ENCODE measurements at places on chromosomes 1 and 21.
A peak's percentile ranks its signal among the peaks of the same experiment; 100 is the strongest.

GRCh38 chr1:84379138-84379916 lies 19.0 kb upstream of the DNASE2B start:
- no peak for DNase-seq

DNA sequence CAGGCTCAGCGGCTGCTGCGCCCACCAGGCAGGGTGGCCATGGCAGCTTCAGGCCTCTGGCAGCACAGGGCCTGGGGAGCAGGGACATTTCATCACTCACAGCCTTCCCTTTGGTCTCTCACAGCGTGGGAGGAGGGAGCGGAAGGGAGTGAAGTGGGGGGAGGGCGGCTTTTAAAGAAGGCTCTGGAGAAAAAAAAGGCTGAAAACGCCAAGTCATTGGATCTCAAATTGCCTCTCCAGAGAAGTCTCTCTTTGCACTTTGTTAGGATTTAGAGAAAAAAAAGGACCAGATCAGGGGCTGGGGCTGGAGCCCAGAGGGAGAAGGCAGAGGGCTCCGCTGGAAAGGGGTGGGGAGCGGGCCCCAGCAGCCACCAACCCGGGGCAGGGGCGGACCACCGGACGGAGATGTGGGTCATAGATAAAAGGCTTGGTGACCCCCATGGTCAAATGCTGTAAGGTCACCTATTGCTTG lies 209.9 kb downstream of the GRIK3 start:
- DNase-seq = peak; percentile 0

DNA sequence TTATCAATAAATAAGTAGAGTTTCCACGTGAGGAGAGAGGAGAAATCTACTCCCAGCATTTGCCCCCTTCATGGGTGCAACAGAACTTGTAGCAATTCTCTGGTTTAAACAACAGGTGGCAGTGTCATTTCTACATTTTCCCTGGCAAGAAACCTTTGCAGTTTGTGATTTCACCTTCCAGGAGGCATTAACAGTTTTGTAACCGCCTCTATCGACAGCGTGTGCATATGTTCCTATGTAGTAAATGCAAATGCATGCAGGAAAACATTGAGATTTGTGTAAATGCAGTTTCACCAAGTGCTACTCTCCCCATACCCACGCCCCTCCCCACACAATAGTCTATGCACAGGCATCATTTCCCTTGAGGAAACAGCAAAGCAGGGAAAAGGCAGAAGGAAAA lies 494.7 kb downstream of the SMYD3 start:
- DNase-seq = peak; percentile 56

DNA sequence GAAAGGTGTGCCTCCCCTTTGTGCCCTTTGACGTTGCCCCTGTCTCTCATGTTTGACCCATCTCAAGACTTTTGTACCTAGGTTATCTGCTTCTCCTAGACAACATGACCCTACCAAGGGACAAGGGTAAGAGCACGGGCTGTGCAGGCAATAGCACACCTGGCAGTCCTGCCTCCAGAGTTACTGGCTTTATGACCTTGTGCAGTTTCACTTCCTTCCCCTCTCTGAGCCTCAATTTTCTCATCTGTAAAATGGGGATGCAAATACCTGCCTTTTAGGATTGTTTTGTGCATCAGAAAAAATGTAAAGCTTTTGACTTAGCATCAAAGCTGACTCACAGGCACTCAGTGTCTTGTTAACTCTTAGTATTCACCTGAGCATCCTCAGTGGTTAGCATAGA lies 36.4 kb downstream of the ELK4 start:
- no peak for DNase-seq

- no peak for DNase-seq
These were observed 93.5 kb upstream of the SIM2 start for GRCh38 chr21:36605426-36605825.

DNA sequence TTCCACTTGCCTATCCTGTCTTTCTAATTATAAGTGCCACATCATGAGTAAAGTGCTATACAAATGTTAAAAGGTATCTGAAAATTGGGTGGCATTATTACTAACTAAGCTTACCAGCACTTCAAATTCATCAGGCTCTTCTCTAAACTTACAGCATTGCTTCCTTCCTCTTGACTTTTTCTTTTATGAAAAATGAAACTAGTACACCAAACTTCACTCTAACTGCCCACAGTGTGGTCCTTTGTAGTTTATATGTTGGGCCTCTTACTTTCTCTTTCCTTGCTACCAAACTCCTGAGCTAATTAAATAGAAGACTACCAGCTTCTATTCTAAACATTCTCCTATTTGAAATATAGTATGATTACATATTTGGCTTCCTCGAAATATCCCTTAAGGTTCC lies 81.8 kb downstream of the NOTCH2 start:
- no peak for DNase-seq

- DNase-seq = peak; percentile 44
These were observed 45.6 kb downstream of the SRRM1 start for GRCh38 chr1:24688621-24689195.

GRCh38 chr1:87754139-87754538 lies 425.5 kb downstream of the LMO4 start:
- no peak for DNase-seq

DNA sequence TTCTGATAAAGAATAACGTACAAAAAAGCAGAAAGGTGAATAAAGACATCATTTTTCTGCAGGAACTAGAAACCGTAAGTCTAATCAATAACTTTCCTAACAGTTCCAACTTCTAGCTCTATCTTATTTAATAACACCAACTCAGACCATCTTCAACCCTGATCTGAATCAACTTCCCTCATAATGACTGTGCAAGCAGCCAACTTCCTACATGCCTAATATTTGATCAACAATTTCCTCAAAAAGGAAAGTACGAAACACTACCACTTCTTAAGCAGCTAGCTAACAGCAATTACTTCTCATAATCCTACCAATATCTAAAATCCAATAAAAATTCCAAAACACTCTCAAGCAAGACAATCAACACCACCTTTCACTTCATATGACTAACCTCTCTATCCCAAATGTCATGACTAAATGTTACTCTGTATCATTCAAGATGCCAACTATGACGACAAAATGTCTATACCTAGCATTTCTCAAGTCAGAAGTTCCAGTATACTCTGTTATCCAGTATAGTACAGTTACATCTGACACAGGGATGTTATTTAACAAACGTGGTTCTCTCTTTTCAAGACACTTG lies 1.7 kb downstream of the COP1 start:
- DNase-seq = peak; percentile 64

DNA sequence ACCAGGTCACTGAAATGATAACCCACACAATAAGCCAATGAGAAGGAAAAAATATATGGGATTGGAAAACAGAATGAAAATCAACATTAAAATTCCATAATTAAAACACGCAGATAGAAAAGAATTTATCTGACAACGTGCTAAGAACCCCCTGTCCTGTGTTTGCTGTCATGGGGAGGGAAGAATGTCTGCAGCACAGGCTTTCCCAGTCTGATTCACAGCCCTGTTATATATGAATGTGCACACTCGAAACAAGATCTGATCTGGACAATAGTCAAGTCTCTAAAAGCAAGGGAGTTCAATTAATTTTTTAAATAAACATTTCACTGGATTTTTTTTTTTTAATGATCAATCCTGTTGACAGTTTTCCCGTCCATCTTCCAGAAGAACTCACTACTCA lies 220.0 kb downstream of the RERE start:
- no peak for DNase-seq

DNA sequence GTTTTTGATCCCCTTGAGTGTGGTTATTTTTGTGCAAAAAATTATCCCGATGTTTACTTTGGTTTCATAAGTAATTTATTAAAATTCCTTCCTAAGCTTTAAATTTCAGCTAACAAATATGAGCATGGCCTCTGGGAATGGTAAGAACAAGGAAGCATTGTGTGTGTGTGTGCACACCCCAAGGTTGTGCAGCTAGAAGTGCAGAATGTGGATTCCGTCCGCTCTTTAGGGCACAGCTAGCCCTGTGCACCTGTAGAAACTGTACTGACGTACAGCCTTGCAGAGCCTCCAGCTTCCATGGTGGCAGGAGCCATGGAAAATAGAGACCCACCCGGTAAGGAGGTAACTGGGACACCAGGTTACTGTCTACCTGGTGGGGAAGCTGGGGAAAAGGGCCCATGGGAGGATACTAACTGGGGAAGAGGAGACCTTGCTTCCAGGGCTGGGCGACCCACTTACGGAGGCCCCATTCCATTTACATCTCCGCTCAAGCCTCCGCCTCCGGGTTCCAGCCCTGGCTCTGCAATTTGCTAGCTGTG lies 54.7 kb downstream of the B3GALT5 start:
- no peak for DNase-seq

GRCh38 chr1:215958841-215959240 lies 391.7 kb downstream of the KCTD3 start:
- DNase-seq = no peak

GRCh38 chr1:205528887-205529825 lies 24.7 kb downstream of the CDK18 start:
- DNase-seq = peak; percentile 10

DNA sequence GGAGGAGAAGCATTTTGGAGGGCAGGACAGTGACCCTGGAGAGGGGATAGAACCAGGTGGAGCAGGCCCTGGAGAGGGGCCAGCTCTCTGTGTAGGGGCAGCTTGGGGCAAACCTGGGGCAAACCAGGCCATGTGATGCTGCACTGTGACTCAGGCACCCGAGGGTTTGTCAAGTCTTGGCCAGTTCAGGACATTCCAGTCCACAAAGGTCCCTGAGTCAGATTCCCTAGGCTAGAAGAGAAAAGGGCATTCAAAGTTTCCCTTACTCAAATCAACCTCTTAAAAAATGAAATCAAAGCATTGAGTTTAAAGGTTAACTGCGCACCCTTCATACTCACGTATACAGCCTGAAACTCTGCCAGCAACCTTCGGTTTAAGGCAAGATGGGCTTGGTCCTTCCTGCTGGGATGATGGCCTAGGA lies 25.2 kb upstream of the PLA2G2C start:
- DNase-seq = no peak

DNA sequence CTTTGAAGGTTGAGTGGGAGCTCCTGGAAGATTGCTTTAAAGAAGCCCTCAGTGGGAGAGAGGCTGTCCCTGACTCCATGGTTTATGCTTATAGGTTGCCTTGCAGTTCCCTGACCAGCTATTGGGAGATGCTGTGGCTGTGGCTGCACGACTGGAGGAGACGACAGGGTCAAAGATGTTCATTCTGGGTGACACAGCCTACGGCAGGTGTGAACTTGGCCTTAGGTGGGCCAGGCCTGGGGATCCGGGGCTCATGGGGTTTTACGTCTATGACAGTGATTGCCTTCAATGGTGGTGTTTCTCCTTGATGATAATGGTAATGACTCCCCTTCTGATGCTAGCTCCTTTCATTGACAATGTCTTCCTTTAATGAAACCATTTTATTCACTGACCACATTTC lies 692 bp downstream of the DPH2 start:
- no peak for DNase-seq

- DNase-seq = no peak
These were observed 422.9 kb downstream of the SETD4 start for GRCh38 chr21:35637431-35637830.

GRCh38 chr1:112307930-112308591 lies 88.0 kb upstream of the CTTNBP2NL start:
- no peak for DNase-seq

DNA sequence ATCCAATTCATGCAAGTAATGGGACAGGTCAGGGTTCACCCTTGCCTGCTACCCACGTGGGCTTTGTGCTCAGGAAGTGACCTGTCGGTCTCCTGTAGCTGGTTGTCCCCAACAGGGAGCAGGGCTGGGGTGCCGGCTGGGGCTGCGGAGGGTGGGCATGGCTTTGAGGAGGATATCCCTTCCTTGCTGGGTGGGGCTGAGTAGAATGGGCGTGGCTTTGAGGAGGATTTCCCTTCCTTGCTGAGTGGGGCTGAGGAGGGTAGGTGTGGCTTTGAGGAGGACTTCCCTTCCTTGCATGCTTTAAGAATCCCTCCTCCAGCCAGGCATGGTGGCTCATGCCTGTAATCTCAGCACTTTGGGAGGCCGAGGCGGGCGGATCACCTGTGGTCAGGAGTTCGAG lies 151.3 kb downstream of the CLIC6 start:
- DNase-seq = no peak

DNA sequence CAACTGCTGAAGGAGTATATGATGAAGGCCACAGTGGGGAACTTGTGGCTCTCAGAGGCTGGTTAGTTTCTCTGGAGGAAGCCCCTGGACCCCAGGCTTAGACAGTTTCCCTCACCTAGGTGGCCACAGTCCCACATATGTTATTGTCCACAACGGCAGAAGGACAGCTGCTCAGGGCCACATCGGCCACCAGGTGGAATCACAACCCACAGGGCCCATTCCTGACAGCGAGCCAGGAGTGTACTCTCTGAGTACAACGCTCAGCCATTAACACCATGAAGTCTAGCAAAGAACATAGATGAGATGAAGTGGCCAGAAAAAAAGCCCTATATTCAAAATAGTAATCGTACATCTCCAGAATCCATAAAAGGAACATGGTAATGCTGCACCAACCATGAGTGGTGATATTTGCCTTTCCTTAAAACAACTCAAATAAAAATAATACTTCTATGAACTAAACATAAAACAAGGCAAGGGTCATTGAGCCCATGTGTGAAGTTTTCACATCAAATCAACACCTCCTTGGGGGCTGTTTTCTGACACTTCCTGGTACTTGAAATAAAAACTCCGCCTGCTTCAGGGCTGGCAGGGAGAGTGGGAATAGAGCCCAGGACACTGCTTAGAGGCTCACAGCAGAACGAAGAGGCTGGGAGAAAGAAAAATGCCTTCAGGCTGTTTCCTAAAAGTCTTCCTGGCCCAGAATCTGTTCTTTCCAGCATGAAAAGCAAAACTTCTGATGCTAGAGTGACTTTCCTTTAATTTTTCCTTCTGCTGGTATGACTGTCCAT lies 383.3 kb downstream of the HHAT start:
- no peak for DNase-seq

DNA sequence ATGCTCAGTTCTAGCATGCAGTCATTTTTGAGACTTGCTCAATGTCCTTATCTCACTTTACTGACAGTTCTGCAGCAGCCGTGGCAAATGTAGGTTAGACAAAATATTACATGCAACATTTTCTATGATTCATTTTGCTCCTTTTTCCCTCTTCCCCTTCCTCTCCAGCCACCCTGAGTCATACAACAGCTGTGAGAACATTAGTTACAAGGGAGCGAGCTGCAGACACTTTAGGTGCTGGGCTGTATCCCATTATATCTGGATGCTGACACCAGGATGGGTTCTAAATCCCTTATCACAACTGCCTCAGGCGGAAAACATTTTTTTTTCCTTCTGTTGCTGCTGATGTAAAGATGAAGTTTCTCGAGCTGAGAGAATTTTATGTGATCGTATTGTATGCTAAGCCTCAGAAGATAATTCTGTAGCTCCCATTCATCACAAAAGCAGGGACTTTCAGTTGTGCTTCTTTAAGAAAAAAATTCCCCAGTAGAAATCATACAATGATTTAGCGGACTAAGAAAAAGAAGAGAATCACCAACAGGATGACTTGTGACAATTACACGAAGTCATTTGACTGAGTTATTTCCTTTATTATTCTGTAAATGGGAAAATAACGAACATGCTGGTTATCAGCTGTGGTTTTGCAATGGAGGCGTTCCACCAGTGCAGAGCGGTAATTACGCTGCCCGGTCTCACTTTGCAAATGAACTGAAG lies 345.0 kb downstream of the DISC1 start:
- DNase-seq = no peak

DNA sequence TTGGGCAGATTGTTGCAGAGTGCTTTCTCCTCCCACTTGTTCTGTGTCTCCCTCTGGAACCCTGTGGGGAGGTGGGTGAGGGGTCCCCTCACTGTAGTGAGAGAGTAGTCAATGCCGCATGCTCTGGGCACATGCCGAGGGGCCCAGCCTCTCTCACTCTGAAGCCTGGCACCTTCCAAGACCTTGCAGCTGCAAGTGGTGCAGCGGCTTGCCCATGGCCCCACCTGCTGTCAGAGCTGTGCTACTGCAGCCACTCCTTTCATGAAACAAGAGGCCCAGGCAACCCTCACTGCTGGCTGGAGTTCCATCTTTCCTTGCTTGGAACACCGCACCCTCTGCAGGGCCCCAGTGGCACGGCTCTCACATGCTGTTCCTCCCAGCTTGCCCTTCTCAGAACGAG lies 58.4 kb upstream of the COL6A1 start:
- DNase-seq = peak; percentile 2
